ENCODE measurements at places on chromosomes 2 and 18.
A peak's percentile ranks its signal among the peaks of the same experiment; 100 is the strongest.

GRCh38 chr2:102129082-102129481 is 13.5 kb upstream of the IL1R1 start:
- no peak for DNase-seq

- DNase-seq = no peak
Observed at GRCh38 chr18:57649556-57650500, 28.2 kb upstream of the NARS1 start.

- DNase-seq = no peak
Observed at GRCh38 chr2:67013821-67014220, 383.3 kb upstream of the ETAA1 start.

DNA sequence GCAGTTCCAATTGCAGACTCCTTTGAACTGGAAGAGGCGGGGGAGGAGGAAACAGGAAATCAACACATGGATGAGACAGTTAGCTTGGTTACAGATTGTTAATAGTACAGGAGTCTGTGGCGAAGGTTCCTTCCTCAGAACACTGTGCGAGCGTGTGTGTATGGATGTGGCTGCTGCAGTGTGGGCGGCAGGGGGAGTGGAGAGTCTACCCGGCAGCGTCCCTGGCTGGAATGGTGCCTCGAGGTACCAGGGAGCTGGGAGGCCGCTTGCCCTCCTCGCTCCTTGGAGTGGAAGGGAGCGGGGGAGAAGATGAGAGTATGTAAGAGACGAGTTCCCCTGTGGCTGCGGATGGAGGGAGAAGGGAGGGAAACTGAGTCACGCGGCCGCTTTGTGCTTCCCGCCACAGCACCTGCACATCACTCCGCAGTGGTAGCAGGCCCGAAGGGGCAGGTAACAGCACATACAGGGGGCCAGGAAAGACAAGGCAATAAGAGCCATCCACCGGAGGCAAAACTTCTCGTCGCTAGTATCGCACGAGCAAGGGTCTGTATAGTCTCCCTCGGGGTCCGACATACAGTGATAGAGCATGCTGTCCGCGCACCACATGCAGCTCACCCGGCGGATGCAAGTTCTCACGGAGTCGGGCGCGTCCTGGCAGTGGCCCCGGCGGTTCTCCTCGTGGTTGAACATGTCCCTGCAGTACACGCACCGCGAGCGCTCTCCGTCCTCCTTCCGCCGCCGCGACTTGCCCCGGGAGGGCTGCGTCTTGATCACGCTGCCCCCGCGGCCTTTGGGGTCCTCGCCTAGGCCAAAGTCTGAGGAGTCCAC is 85.7 kb downstream of the ACTR2 start:
- no peak for DNase-seq

DNA sequence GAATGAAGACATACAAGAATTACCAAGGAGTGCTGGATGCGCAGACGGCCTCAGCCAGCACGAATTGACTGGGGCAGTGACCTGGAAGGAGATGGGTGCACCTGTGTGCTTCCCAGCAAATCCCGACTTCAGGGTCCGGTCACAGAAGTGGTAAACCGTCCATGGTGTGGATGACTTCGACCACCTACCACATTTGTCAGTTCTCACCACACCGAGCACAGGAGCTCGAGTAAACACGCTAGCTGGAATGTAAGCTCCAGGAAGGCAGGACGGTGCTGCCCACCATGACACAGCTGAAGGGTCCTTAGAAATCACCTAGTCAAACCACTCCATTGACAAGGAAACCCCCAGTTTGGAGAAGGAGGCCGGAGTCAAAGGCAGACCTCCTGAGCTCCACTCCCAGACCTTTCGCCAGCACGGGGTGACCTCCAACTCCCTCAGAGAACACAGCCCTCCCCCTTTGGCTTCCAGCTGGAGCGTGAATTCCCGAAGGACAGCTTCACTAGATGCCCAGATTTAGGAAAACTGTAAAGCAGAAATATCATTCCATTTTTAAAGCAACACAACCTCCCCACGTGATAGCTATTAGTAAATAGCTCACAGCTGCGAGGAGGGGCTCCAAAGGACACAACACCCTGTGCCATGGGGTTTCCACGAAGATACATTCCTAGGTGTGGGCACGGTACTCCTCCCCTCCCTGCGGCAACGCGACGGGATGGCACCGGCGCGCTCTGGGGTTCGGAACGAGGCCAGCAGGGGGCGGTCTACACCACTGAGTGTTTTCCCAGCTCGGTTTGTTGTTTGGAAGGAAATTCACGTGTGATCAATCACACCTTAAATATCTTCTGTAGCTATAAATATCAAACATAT is 34.1 kb upstream of the GNAL start:
- no peak for DNase-seq

- DNase-seq = no peak
Observed at GRCh38 chr18:13456736-13457271, 238.2 kb downstream of the LDLRAD4 start.

- no peak for DNase-seq
Observed at GRCh38 chr18:9001209-9001608, 101.3 kb upstream of the NDUFV2 start.

DNA sequence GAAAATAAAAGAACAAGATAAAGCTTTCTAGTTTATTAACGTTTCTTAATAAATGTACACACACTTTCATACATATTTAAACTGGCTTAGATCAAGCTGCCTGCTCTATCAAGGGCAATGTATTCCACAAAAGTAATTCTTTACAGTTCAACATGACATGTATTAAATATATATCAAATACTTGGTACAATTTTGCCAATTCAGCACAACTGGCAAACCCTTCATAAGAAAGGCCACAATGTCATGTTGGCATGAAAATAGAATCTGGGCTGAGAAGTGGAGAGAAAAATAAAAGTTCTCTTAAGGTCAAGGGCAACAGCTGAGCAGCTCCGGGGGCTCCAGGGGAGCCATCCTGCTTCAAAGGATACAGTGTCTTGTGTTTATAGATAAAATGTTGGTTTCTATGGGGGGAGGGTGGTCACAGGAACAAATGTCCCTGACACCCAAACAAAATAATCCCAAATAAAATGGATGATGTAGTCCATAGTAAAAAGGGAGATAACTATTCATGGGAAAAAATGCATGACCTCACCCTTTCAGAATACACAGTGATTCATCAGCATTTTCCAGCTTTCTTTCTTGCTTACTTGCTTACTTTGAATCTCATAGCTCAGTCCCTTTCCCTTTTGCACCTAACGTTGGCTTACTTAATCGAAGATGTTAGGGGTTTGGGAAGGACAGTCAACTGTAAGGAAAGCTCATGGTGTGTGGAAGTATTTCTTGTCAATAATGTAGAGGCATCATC is 494.9 kb downstream of the NYAP2 start:
- no peak for DNase-seq

GRCh38 chr2:31304816-31305215 is 70.9 kb downstream of the EHD3 start:
- DNase-seq = no peak

DNA sequence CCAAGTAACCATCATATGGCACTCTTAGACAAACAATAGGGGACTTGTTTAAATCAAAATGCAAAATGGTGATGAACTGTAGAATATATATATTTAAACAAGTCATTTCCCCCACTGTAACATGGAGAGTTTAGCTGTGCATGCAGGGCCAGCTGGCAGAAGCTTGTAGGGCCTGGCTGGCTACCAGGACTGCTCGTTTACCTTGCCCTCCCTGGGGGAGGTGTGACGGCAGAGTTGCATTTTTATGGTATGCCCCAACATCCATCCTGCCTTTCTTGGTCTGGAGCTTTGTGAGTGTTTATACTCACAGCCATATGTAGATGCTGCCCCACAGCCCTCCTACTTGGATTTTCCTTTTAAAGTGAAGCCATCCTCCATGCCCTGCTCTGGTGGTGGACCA is 101.7 kb upstream of the ZFP36L2 start:
- DNase-seq = peak; percentile 67

DNA sequence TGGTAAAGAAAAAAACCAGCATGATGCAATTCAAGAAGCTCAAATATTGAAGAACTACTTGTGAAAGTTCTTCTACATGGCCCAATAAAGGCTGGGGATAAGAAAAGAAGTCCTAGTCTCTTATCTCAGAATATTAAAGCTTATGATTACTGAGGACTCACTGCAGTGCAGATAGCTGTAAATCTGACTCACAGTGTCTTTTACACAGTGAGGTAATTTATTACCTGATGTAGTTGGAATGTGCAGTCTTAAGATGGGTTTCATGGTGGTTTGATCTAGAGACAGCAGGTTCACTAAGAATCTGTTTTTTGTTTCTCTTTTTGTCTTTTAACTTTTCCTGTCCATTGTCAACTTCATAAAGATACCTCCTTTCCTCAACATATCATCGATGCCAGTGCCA is 484.0 kb upstream of the MAP2 start:
- no peak for DNase-seq

GRCh38 chr18:25557011-25557410 is 205.0 kb upstream of the ZNF521 start:
- no peak for DNase-seq

GRCh38 chr2:134306521-134306920 is 52.6 kb downstream of the MGAT5 start:
- no peak for DNase-seq

DNA sequence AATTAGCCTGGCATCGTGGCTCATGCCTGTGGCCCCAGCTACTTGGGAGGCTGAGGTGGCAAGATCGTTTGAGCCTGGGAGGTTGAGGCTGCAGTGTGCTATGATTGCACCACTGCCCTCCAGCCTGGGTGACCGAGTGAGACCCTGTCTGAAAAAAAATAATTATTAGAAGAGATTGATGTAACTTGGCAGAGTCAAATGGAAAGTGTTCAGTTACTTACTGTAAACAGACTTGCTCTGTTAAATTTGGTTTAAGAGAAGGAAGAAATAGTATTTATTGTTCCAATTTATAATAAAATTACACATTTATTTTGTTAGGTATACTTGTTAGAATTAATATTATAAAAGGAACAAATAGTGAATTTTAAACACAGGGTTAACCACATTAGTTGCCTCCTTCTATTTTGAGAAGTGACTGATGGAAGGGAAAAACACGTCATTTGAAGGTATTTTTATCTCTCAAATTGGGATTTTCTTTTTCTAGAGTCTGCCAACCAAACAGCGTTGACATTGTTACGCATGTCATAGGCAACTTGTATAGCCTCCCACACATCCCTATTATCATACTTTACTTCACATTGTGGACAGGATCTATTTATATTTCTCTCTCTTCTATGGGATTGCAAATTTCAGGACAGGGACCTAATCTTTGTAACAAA is 118.8 kb upstream of the B3GNT2 start:
- DNase-seq = no peak

- no peak for DNase-seq
Observed at GRCh38 chr2:205885492-205886099, 200.4 kb downstream of the INO80D start.

DNA sequence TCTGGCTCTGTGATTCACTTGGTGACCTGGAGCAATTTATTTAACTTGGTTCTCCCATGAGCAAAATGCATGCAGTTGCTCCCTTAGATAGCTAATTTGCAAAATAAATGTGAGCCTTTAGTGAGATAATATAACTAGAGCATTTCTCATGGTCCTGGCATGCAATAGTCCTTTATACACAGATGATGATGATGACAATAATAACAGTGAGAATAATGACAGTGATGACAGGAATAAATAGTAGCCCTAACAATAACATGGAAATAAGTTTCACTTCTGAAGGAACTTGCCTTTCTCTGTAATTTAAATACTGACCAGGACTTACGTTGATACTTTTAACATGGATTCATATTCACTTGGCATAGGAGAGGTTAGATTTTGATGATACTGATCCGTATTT is 49.2 kb downstream of the LPIN1 start:
- DNase-seq = no peak

- DNase-seq = no peak
Observed at GRCh38 chr2:27093430-27094352, 7.1 kb downstream of the KHK start.

DNA sequence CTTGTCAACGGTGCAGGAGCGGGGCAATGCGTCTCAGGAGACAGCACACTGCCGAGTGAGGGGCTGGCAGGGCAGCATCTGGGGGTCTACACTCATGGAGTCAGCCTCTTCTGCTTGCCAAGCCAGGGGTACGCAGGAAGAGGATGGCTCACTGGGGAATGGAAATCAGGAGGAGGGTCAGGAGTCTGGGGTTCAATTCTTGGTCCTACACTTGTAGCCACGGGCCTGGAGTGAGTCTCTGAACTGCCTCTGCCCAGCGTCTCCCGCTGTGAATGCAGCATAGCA is 70.0 kb downstream of the CAPN13 start:
- no peak for DNase-seq

GRCh38 chr18:1746131-1746530 is 825.2 kb downstream of the METTL4 start:
- no peak for DNase-seq

DNA sequence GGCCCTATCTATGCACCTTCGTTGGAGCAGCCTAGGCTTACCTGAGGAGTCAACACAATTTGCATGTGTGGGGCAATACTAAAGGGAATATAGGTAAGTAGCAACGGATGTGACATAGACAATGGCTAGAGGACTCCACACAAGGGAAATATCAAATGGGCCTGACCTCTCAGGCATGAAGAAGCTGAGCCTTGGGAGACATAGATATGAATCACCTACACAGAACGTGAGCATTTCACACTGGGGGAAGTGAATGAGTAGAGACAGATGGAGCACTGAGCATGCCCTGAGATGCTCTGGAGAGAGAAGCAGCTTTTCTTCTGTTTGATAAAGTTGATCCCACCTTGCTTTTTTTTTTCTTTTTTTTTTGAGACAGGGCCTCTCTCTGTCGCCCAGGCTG is 97.9 kb downstream of the ATL2 start:
- no peak for DNase-seq

DNA sequence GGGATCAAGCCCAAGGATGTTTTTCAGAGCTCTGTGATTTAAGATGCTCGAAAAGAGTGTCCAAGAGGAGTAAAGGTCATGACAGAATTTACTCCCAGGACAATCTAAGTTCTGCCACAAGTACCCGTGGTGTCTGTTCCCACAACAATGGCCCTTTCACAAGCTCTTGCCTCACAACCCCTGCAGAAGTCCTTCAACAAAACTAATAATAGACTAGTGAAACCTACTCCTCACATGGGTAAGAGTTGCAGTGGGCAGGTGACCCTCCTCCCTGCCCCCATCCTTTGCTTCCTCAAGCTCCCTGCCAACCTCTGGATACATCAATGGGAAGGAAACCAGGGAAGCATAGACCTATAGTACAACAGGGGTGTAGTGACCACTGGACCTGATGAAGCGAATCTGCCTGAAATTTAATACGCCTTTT is 34.9 kb downstream of the PTCD3 start:
- no peak for DNase-seq

- no peak for DNase-seq
Observed at GRCh38 chr2:74708883-74709282, 54.8 kb downstream of the SEMA4F start.

DNA sequence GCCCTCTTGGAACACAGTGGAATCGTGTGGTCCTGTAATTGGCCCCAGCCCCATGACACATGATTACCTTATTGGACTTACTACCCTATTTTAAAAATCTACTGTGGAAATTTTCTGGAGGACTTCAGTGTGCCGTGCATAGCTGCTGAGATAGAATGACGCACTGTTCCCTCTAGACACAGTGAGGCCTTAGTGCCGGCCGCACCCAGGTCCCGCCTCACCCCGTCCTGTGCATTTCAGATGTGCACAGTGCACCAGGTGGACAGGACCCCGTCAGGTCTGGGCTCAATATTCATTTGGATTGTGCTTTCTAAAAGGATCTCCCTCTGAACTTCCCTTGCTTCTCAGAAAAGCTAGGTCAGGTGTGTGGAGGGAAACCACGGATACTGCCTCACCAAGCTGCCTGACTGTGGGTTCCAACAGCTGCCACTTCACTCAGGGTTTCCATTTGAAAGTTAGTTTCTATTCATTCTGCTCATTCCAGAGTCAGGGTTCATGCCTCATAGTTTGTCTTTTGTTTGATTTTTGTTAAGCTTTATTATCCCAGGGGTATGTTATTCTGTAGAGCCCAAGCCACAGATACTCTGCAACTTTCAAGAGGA is 155.8 kb downstream of the PTGR3 start:
- no peak for DNase-seq

GRCh38 chr2:114949228-114949804 is 506.9 kb downstream of the DPP10 start:
- DNase-seq = no peak

All from NCI-H2081 treated with DMSO at 0.1 percent for 48 hours (cell line).